ENCODE measurements at places on chromosomes 6 and 20. TPM values are rescaled to one million over a fixed set of nuclear protein-coding genes. Genes with fewer than 3 reads are reported as not detected.

DNA sequence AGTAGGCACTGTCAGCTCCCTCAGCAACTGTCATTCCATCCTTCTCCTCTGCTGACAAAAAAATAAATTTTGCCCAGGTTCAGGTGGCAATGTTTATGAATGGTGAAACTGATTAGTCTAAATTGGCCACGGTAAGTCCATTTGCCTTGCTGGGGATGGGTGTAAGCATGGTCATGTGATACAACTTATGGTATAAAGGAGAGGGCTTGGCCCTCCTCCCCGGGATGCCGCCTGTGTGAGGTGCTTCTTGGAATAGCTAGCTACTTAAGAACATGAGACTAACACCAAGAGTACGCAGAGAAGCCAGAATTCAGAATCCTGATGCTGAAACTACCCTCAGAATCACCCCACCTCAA, 94.4 kb upstream of the MAP7 start:
- H3K36me3 ChIP-seq: peaks cover 4% of the 10 kb centered on the region
- DNase-seq: no peak
- H3K4me3 ChIP-seq: no peak overlapping the region
- H3K4me1 ChIP-seq: no peaks in the 10 kb centered on the region
- H3K27me3 ChIP-seq: no peaks in the 10 kb centered on the region

GRCh38 chr6:74603322-74604076, 602.4 kb downstream of the COL12A1 start:
- H3K27ac ChIP-seq: no peak overlapping the region
- H3K4me3 ChIP-seq: no peak overlapping the region
- no peaks in the 10 kb centered on the region for H3K27me3 ChIP-seq
- DNase-seq: no peak

DNA sequence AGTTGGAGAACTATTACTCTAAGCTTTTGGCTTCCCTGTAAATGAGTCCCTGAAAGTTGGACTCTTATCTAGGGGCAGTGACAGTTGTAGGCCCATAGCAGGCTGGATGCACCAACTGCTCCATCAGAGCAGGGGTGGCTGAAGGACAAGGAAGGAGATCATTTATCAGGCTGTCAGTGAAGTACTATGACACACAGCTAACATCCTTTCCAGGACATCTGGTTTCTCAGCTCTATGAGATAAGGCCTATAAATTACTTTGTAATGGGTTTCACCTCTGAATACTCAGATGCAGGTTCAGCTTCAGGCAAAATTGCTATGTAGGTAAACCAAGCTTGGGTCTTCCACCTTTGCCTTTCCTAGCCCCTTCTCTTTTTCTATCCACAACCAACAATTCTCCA, 468.5 kb downstream of the KIF16B start:
- H3K36me3 ChIP-seq: no peaks in the 10 kb centered on the region
- H3K4me3 ChIP-seq: no peak overlapping the region

DNA sequence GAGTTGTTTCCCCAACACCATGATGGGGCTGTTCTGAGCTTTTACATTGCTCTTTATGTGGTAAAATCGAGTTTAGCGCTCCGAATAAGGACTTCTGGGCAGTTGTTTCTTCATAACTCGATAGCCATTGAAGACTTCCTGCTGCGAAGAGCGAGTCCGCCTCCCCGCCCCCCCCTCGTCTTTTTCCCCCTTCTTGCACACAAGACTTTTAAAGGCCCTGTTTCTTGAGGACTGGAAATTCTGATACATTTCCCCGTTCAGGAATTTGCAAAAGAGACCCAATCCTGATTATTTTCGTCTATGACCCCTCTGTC, 1.5 kb upstream of the CITED2 start:
- no peaks in the 10 kb centered on the region for H3K36me3 ChIP-seq
- no peak for DNase-seq
- H3K4me1 ChIP-seq: no peaks in the 10 kb centered on the region
- H3K27me3 ChIP-seq: no peaks in the 10 kb centered on the region
- peak overlapping the region; percentile 66 for H3K4me3 ChIP-seq

DNA sequence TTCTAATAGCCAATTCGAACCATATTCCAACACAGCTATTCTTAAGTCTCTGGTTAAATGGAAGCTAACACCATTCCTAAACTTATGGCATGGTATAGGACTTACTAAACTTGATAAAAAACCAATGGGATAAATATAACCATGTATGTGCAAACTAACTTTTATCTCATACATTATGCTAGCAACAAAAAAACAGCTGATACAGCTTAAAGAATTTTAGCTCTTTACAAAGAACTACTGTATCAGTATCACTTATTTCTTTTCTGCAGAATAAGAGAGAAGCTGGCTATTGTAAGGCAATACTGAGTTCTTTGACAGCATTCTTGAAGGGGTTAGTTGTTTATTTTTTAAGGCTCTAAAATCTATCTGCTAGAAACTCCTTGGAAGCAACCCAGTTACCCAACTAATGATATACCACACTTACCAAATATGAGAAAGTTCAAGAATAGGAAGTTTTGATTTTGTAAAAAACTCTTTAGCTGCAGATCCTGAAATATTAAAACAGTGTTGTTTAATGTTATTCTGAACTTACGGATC, 44.9 kb downstream of the REPS1 start:
- H3K27me3 ChIP-seq: no peaks in the 10 kb centered on the region
- H3K4me1 ChIP-seq: no peaks in the 10 kb centered on the region
- DNase-seq: no peak
- no peaks in the 10 kb centered on the region for H3K36me3 ChIP-seq

GRCh38 chr6:167831281-167831828, 4.6 kb downstream of the AFDN start:
- no peak overlapping the region for H3K27ac ChIP-seq
- H3K36me3 ChIP-seq: no peaks in the 10 kb centered on the region
- no peak overlapping the region for H3K4me3 ChIP-seq
- H3K27me3 ChIP-seq: no peaks in the 10 kb centered on the region
- DNase-seq: no peak
- H3K4me1 ChIP-seq: no peaks in the 10 kb centered on the region

- H3K4me1 ChIP-seq: no peaks in the 10 kb centered on the region
- H3K27ac ChIP-seq: no peak overlapping the region
- no peak overlapping the region for H3K4me3 ChIP-seq
- no peaks in the 10 kb centered on the region for H3K36me3 ChIP-seq
- DNase-seq: no peak
Measured at GRCh38 chr20:2349801-2350200, 30.9 kb upstream of the TGM6 start.

- peaks cover 4% of the 10 kb centered on the region for H3K36me3 ChIP-seq
- H3K27me3 ChIP-seq: no peaks in the 10 kb centered on the region
- H3K27ac ChIP-seq: no peak overlapping the region
- no peak overlapping the region for H3K4me3 ChIP-seq
Measured at GRCh38 chr6:43781941-43782704, 12.1 kb downstream of the VEGFA start.

RAET1E gene
- total RNA-seq: 0.65 TPM

DNA sequence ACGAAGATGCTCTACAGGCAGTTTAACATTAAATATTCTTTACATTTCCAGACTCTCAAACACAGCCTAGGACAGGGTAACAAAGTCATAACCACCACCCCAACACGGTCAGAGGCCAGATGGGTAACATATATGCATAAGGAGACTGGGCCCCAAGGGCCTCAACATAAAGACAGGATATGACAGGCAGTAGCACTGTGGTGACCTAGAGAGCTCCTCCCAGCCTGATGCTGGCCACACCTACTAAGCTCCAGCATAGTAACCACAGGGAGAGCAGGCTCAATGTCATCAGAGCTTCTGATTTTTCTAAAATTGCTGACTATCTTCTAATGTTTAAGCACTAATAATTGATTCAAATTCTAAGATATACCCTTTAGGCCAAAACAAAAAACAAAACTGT, 21.7 kb downstream of the SMLR1 start:
- H3K4me1 ChIP-seq: no peaks in the 10 kb centered on the region
- DNase-seq: no peak
- no peak overlapping the region for H3K27ac ChIP-seq

DNA sequence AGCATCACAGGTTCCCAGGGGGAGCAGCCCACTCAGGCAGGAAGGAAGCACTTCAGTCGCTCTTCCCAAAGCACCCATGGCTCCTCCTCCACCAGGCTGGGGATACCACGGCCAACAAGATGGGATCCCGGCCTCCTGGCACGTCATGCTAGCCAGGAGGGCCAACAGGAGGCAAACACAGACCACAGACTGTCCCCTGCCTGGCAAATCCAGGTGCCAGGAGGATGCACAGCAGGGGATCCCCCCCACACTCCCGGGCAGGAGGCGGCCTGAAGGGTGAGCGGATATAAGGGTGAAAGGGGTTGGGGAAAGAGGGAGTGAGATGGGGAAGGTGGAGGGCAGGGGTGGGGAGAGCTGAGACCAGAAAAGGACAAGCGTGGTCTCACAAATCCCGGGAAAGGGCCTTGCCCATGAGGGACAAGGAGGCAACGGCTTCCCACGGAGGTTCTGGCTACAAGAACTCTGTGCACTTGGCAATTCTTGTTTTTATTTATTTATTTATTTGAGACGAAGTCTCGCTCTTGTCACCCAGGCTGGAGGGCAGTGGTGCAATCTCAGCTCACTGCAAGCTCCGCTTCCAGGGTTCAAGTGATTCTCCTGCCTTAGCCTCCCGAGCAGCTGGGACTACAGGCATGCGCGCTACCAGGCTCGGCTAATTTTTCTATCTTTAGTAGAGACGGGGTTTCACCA, 7.2 kb downstream of the PXDC1 start:
- no peak overlapping the region for H3K4me3 ChIP-seq
- H3K27me3 ChIP-seq: no peaks in the 10 kb centered on the region
- no peaks in the 10 kb centered on the region for H3K36me3 ChIP-seq
- DNase-seq: peak; percentile 64
- H3K27ac ChIP-seq: no peak overlapping the region
- no peaks in the 10 kb centered on the region for H3K4me1 ChIP-seq

ZSCAN23 gene
- total RNA-seq: 2.9 TPM

DNA sequence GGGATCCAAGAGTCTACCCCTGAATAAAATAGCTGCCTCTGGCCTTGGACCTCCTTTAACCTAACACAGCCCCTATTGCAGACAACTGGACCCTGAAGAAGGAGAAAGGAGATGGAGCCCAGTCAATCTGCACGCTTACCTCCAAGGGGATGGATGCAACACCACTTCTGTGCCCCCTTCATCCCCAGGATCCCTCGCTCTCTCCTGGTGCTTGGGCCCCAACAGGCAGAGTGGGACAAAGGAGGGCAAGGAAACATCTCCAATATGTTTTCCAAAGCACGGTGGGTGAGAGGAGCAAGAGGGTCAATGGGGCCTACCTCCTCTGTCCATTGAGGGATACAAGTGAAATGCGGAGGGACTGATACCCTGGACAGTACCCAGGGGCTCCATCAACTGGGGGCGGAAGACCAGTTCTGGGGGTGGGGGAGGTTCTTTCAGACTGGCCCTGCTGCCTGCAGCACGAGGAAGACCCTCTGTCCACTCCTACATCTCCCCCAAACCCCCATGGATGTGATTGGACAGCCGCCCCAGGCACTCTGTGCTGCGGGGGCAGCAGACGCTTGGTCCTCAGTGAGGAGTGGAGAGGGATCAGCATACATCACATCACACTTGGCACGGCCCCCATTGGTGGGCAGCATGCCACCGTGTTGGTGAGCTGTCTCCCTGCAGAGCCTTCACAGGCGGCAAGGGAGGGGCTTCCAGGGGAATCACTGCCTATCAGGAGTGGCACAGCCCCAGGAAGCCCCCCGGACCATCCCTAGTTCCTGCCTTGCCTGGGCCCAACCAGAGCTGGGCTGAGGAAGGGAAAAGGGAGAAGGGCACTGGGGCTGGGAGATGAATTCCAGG, 70.6 kb downstream of the MRPL14 start:
- H3K27ac ChIP-seq: no peak overlapping the region
- H3K36me3 ChIP-seq: no peaks in the 10 kb centered on the region
- no peak overlapping the region for H3K4me3 ChIP-seq
- no peaks in the 10 kb centered on the region for H3K4me1 ChIP-seq

DNA sequence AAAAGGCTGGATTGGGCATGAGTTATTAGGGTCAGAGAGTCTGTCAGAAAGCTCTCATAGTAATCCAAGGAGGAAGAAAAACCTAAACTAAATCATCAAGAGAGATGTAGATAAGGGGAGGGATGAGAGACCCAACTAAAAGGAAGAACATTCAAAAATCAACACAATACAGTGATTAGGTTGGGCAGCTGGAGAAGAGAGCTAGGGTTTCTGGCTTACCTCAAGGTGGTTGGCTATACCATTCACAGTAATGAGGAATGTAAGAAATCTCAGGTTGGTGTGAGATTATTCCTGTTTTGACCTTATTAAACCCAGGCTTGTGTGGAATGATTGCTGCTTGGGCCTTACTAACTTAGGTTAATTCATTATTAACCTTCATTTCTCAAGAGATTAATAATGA, 6.2 kb upstream of the COX7A2 start:
- H3K4me3 ChIP-seq: no peak overlapping the region
- no peaks in the 10 kb centered on the region for H3K4me1 ChIP-seq

BPIFB1 gene
- not detected for total RNA-seq

GRCh38 chr20:12906361-12906760, 102.4 kb upstream of the SPTLC3 start:
- DNase-seq: no peak
- H3K4me1 ChIP-seq: no peaks in the 10 kb centered on the region
- H3K27me3 ChIP-seq: no peaks in the 10 kb centered on the region
- no peaks in the 10 kb centered on the region for H3K36me3 ChIP-seq
- no peak overlapping the region for H3K27ac ChIP-seq
- H3K4me3 ChIP-seq: no peak overlapping the region

CABLES2 gene
- total RNA-seq: 4.2 TPM

Data from aorta (tissue), 5 donors.